ENCODE measurements at places on chromosomes 7 and 10. TPM values are rescaled to one million over a fixed set of nuclear protein-coding genes. Genes with fewer than 3 reads are reported as not detected.

PRTFDC1 gene
- 15.3 TPM for total RNA-seq

SLC26A3 gene
- not detected for total RNA-seq

YKT6 gene
- 123 TPM for total RNA-seq

CPA2 gene
- 0.11 TPM for total RNA-seq

TACC2 gene
- 76.2 TPM for total RNA-seq

SH2D4B gene
- total RNA-seq, result 0.06 TPM

SFTPD gene
- total RNA-seq, result 0.09 TPM

SPDYE8 gene
- total RNA-seq, result not detected

NPY gene
- not detected for total RNA-seq
